ENCODE measurements at places on chromosomes 3 and 15.

DNA sequence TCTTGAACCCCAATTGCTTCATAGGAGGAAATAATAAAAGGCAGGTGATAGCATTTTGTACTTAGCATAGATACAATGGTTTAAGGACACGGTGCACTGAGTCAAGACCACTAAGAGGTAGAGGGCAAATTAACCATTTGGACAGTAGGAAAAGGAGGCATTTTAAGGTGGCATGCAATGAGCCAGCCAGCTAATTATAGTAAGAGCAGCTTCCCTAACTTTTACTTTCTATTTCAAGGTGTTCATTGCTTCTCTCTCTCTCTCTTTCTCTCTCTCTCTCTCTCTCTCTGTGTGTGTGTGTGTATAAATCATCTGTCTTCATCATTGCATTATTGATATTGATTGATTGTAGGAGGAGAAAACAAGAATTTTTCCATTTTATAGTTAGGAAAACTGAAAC, 740.4 kb upstream of the CFAP20DC start:
- DNase-seq = no peak

DNA sequence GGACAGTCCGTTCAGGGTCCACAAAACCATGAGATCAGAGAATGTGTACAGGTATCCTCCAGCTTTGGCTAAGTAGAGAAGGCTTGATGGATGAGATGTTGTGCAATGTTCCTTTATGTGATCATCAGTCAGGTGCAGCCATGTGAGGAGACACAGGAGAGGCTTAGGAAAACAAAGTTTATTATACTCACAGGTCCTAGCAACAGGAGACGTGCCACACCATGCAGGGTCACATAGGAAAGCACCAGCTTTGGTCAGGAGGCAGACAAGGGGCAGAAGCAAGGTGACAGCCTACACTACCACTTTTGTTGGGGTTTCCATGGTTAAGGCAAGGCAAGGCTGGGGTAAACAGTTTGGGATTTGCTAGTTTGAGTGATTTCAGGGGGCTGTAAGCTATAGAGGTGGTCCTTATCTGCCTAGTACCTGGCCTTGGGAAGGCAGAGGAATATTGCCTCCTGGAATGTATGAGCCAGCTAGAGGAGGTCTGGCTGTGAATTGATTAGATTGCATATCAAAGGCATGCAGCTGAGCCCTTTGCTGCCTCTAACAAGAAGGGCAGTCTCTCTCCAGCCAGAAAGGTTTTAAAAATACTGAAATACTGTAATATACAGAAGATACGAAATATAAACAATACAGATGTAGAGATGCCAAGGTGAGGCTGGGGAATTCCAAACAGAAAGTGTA, 248.6 kb downstream of the RYR3 start:
- DNase-seq = no peak

DNA sequence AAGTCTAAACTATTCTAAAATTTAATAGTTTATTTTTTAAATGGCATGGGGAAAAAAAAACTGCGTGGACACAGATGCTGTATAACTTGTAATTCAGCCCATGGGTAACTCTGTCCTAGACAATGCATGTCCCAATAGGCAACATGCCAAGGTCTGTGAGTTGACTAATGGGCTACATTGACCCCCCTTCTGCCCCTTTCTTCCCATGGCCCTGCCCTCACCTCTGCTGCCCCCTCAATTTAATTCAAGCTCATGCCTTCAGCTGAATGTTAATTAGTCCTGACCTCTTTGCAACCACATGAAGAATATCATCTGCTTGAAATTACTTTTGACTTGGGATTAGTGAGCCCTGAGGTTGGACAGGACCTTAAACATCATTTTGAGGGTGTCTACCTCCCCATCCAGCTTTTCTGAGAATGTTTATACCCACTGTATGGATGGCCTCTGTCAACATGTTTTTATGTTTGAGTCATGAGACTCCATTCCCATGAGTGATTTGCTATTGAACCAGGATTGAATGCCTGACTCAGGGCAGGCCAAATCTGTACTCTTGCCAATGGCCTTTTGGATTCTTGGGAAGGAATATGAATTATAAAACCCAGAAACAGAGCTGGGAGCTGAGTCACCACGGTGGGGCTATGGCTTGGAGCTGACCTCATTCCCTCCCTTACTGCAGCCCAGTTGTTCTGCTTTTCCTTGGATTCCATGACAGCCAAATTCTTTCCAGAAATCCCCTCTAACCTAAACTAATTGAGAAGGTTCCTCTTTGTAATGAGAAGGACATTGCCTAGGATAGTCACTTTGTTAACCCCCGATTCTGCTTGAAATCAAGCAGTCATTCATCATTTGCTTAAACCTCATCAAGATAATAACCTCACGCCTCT, 33.5 kb upstream of the PDE8A start:
- peak; percentile 96 for DNase-seq

GRCh38 chr15:100980410-100981046, 61.4 kb downstream of the LRRK1 start:
- no peak for DNase-seq

GRCh38 chr3:35592589-35593295, 46.6 kb upstream of the ARPP21 start:
- no peak for DNase-seq

DNA sequence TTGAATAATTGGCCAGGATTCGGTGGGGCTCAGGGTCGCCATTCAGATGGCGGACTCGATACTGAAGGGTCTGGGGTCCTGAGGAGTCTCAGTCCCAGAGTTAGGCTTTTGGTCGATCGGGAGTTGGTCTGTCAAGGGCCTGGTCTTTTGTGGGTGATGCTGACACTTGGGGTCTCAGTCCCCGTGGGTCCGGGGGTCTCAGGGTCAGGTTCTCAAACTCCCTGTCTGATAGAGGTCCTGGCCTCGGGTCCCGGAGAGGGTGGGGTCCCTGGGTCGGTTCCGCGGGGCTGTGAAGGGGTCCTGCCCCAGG, 467 bp downstream of the NCKIPSD start:
- DNase-seq = no peak

- peak; percentile 11 for DNase-seq
Measured at GRCh38 chr15:79091204-79091867, 756 bp upstream of the RASGRF1 start.

- DNase-seq = no peak
Measured at GRCh38 chr3:82509106-82509842, 747.8 kb upstream of the GBE1 start.

- peak; percentile 71 for DNase-seq
Measured at GRCh38 chr3:173983343-173983742, 585.8 kb downstream of the NLGN1 start.

- DNase-seq = no peak
Measured at GRCh38 chr3:128190501-128190900, 37.2 kb downstream of the EEFSEC start.

DNA sequence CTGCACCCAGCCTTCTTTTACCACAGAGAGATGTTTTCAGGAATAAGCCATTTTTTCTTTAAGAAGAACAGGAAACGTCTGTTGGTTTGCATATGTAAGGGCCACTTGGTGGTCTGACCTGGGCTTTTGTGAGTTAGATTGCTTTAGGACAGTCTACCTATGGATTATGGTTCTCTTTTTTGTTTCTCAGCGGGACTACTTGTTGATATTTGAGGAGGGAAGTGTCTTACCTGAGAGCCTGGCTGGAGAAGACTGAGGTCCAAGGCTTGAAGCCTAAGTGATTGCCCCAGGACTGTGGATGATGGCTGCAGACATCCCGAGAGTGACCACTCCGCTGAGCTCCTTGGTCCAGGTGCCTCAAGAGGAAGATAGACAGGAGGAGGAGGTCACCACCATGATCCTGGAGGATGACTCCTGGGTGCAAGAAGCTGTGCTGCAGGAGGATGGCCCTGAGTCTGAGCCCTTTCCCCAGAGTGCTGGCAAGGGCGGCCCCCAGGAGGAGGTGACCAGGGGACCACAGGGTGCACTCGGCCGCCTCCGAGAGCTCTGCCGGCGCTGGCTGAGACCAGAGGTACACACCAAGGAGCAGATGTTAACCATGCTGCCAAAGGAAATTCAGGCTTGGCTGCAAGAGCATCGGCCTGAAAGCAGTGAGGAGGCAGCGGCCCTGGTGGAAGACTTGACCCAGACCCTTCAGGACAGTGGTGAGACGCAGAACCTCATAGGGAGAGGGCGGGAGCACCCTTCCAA, 3.0 kb downstream of the ZSCAN2 start:
- DNase-seq = no peak

- DNase-seq = peak; percentile 30
Measured at GRCh38 chr15:41161736-41162135, 45.7 kb upstream of the INO80 start.

DNA sequence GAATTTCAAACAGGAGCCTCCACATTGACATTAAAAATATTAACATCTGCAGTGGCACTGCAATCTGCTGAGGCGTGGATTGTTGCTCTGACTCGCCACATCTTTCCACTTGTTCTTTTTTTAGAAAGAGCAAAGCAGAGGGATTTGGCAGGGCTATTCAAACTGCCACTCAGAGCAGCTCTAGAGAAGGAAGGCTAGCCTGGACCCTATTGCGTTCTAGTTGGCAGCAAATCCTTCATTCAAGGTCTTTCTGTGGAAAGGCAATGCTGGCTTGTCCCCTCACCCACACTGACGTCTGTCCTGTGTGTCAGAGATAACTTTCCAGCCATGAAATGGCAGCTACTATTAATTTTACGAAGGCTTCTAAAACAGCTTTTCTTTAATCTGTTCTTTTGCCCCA, 483.2 kb upstream of the SGO1 start:
- peak; percentile 27 for DNase-seq

- peak; percentile 4 for DNase-seq
Measured at GRCh38 chr3:11944052-11944673, 60.0 kb upstream of the SYN2 start.

- no peak for DNase-seq
Measured at GRCh38 chr3:146249921-146250320, 984 bp downstream of the PLSCR4 start.

DNA sequence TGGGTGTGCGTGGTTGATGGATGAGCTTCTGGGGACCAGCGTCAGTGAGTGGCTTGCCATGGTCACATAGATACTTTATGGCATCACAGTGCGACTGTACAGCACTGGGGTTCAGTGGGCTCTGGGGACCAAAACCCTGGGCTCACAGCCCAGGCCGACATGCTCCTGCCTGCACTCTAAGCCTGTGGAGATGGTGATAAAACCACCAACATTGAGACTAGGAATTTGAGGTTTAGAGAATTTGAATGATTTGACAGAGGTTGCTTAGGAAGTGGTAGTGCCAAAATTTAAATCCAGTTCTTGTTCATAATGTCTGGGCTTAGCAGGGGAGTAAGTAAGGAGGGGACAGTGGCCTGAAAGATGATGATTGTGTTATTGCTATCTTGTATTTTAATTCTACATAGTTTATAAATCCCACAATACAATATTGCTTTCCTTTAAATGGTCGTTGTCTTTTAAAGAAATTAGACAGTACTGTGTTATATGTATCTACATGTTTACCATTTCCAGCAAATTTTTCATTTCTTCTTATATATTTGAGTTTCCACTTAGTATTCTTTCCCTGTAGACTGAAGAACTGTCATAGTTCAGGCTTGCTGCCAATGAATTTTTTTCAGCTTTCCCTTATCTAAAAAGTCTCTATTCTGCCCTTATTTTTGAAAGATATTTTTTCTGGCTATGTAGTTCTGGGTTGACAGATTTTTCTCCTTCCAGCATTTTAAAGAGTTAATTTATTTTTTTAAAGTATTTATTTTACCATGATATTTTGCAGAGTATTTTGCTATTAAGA, 235.4 kb upstream of the RGMA start:
- peak; percentile 12 for DNase-seq

DNA sequence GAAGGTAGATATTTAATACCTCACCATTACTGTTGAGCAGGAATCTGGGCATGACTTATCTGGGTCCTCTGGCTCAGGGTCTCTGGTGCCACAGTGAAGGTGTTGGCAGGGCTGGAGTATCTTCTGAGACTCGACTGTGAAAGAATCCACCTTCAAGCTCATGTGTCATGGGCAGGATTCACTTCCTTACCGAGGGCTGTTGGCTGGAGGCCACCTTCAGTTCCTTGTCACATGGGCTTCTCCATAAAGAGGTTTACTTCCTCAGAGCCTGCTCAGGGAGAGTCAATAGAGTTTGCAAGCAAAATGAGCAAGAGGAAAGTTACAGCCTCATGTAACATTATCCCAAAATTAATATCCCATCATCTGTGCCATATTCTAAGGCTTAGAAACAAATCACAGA, 459.5 kb downstream of the NR2F2 start:
- DNase-seq = no peak

- DNase-seq = no peak
Measured at GRCh38 chr3:11074011-11074410, 80.3 kb upstream of the HRH1 start.

DNA sequence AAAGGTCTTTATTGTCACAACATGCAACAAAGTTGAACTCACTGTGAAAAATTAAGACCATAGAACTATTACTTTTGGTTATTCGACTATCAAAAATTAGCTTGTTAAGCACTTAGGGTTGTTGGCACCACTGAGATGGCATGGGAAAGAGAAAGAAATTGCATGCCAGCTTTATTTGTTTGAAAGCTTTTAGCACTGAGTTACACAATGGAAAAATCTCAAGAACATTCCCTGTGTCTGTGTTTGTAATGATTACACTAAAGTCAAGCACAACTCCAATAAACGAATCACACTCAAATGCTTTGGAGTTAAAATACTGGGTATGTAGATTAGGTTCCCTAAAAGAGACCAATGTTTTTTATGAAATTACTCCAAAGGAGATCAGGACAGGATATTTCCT, 158.6 kb upstream of the COL8A1 start:
- DNase-seq = no peak

GRCh38 chr3:98029083-98029482, 6.0 kb downstream of the GABRR3 start:
- no peak for DNase-seq

GRCh38 chr3:278300-279064, 81.9 kb downstream of the CHL1 start:
- no peak for DNase-seq

- no peak for DNase-seq
Measured at GRCh38 chr3:73950865-73951558, 326.3 kb upstream of the PDZRN3 start.

DNA sequence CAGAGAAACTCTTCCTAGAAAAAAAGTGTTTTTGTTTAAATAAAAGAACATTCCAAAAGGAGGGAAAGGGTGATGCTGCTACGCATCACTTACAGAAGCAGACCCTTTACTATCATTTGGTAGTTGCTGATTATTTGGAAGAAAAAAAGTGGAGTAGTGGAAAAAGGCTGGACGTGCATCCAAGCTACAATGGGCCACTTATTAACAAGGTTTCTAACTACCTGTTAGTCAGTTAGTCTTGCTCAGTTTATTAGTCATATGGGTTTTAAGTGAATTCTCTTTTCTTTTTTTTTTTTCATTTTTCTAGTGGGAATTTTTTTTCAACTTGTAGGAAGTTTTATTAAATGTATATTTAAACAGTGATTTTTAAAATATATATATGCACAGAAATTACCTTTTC, 866.0 kb downstream of the MCTP2 start:
- no peak for DNase-seq

- DNase-seq = no peak
Measured at GRCh38 chr15:40463886-40464545, 6.8 kb upstream of the CHST14 start.

- no peak for DNase-seq
Measured at GRCh38 chr3:151620071-151620470, 113.7 kb upstream of the AADACL2 start.

All from fibroblast of skin of back (primary cell).